ENCODE measurements at places on chromosomes 3 and 15. TPM values are rescaled to one million over a fixed set of nuclear protein-coding genes. Genes with fewer than 3 reads are reported as not detected.

HES1 gene
- polyA plus RNA-seq = 24.0 TPM

TM4SF4 gene
- 0.92 TPM for polyA plus RNA-seq

ONECUT1 gene
- not detected for polyA plus RNA-seq

DNA sequence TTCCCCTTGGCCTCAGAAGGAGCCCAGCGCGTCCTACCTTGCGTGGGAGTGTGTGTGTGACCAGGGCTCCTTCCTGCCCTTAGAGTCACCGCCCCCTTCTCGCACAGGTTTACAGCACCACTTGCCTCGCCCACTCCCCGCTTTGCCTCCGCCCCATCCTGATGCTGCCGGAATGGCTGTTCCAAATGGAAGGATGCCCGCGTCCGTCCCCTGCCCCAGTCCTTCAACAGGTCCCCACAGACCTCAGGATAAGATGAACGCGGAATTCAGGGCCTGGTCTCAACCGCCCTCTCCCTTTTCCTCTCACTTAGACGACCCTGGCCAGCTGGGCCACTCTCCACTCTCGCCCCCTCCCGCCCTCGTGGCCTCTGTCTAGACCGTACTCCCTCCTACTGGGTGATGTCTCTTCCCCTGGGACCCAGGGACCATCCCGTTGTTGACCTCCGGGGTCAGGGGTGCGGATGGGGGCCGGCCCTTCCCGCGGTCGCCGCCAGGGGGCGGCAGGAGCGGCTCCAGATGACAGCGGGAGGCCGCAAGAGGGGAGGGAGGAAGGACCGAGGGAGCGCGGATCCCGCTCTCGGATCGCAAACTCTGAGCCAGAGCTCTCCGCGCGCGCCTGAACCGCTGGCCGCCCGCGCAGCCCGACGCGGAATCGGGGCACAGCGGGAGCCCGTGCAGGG, at the start of gene THSD4:
Gene THSD4 (plus strand): TSS at position 585 of the 680 bp plus-strand sequence.
- peak; percentile 77 for DNase-seq
- peak within 1 kb of the TSS; percentile 31 for H3K27ac ChIP-seq
- H3K4me3 ChIP-seq = peak within 1 kb of the TSS; percentile 9
- no peaks in the 10 kb centered on the region for H3K36me3 ChIP-seq
- H3K27me3 ChIP-seq = no peaks in the 10 kb centered on the region

- H3K4me1 ChIP-seq = no peaks in the 10 kb centered on the region
- DNase-seq = no peak
- H3K4me3 ChIP-seq = no peak overlapping the region
- no peak overlapping the region for H3K27ac ChIP-seq
- H3K27me3 ChIP-seq = no peaks in the 10 kb centered on the region
Measured at GRCh38 chr3:136645915-136646314, 106.3 kb downstream of the STAG1 start.

GRCh38 chr3:128922804-128923459, 43.5 kb downstream of the ACAD9 start:
- H3K4me3 ChIP-seq = no peak overlapping the region
- DNase-seq = no peak
- no peaks in the 10 kb centered on the region for H3K4me1 ChIP-seq
- no peak overlapping the region for H3K27ac ChIP-seq

DNA sequence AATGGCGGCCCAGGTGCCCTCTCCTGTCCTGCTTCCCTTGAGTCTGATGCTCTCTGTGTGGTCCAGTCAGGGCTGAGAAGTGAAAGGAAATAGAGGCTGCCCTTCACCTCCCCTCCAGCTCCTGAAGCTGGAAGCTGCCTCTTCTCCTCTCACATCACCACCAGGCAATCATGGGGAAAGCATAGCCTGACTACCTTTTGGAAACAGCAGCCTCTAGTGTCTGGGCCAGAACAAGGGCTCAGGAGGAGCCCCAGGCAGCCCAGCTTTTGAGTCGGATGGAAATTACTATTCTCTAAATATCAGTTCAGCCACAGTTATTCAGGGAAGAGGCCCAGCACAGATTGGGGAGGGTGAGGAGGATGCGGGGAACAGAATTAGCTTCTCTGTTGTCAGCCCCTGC, 43.3 kb upstream of the CCDC174 start:
- no peak overlapping the region for H3K4me3 ChIP-seq
- no peak for DNase-seq
- no peaks in the 10 kb centered on the region for H3K36me3 ChIP-seq
- no peak overlapping the region for H3K27ac ChIP-seq
- no peaks in the 10 kb centered on the region for H3K4me1 ChIP-seq
